ENCODE measurements at places on chromosomes 13 and 19.

DNA sequence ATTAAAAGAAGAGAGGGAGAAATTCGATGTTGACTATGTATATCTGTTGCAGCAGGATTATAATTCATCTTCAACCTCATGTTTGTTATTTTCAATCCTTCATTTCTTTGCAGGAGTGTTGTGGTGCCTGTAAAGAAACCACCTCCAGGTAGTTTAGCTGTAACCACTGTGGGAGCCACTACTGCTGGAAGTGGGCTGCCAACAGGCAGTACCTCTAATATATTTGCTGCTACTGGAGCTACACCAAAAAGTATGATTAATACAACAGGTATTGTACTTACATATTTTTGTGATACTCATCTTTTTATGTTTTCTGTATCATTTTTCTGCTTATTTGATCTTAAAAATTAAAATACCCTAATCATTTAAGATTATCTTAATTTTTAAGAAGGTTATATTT is 266.5 kb downstream of the NBEA start:
- no peak for DNase-seq

GRCh38 chr13:87333599-87333998 is 337.6 kb upstream of the SLITRK5 start:
- DNase-seq, result no peak

DNA sequence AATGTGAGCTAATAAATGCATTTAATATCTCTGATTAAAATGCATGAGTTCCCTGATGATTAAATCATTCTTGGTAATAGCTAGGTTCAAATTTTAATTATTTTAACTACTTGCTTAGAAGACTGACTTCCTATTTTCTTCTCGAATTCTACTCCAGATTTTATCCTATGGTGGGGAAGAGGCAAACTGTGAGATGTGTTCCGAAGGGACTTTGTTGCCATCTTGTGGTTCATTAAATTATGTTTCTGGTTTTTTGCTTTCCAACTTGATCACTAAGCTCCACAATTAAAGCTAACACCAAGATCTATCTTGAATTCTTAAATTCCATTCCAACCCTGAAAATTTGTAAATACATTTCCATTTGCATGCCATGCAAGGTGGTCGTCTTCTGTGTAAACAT is 538.4 kb upstream of the PCDH20 start:
- no peak for DNase-seq

GRCh38 chr13:50162001-50162400 is 146.8 kb downstream of the KCNRG start:
- DNase-seq, result no peak

GRCh38 chr19:7734220-7735203 is 2.6 kb upstream of the CLEC4G start:
- DNase-seq, result no peak

DNA sequence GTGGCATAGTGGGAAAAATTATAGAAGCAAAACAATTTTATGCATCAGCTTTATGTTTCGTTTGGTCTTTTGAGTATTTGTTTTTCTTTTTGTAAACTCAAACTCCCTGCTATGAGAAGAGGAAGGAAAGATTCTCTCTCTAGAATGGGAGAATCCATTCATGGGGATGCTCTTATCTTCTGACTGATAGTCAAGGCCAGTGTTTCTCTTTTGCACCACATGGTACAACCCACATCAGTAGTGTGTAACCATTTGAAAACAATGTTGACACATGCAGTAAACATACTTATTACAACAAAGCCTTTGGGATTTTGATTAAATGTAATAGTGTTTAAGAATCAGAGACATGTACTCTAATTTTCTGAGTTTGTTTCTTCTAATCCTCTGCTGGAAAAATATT is 490.5 kb downstream of the MYO16 start:
- no peak for DNase-seq

- DNase-seq, result no peak
These were observed 588.3 kb upstream of the SGCG start for GRCh38 chr13:22592515-22592914.

- DNase-seq, result no peak
These were observed 1268.4 kb upstream of the SPRY2 start for GRCh38 chr13:81609335-81609734.

Data from SHP77 (cell line).